T-cell (primary cell): ENCODE measurements at places on chromosomes 5 and 9. TPM values are rescaled to one million over a fixed set of nuclear protein-coding genes. Genes with fewer than 3 reads are reported as not detected.

DNA sequence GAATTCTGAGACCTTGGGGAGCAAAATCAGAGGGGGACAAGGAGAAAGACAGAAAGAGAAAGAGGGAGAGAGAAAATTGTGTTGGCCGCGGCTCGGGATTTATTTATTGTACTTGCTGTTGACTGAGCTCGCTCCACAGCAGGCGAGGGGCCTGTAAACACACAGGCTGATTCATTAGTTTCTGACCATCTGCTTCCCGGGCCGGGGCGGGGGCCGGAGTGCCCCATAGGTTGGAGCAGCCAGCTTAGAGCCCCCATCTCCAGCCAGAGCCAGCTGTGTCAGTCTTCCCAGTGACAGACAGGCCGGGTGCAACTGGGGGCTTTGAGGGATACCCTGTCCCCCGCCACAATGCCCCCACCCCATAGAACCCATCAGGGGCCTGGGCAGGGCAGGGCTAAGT lies 30.9 kb downstream of the NTNG2 start:
- H3K4me1 ChIP-seq, result no peaks in the 10 kb centered on the region
- peaks cover 21% of the 10 kb centered on the region for H3K27me3 ChIP-seq
- H3K36me3 ChIP-seq, result no peaks in the 10 kb centered on the region

DNA sequence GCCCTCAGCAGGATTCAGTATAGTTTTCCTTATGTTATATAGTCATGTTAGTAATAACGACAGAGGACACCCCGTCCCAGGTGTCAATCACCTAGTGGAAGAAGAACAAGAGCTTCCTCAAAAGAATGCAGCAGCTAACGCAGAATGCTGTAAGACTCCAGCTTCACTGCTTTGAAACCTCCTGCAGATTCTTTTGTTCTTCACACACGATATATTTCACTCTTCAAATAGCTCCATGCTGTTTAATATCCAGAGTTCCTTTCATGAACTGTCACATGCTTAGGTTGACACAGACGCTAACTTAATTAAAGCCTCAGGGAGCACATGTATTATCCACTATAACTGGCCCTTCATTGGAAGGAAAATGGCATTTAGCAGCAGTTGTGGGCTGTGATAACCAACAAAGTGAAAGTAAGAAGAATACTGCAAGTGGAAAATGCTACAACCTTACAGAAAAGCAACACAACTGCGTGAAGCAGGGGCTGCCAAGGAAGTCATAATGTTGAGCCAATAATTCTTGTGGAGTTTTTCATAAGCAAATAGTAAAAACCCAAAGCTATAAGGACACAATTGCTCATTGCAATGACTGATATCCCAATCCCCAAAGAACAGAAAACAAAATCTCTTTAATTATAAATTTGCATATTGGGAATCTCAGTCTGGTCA lies 387.5 kb downstream of the PLK2 start:
- no peaks in the 10 kb centered on the region for H3K27me3 ChIP-seq
- no peaks in the 10 kb centered on the region for H3K4me1 ChIP-seq
- H3K4me3 ChIP-seq, result no peak overlapping the region
- DNase-seq, result no peak
- H3K27ac ChIP-seq, result no peak overlapping the region

DNA sequence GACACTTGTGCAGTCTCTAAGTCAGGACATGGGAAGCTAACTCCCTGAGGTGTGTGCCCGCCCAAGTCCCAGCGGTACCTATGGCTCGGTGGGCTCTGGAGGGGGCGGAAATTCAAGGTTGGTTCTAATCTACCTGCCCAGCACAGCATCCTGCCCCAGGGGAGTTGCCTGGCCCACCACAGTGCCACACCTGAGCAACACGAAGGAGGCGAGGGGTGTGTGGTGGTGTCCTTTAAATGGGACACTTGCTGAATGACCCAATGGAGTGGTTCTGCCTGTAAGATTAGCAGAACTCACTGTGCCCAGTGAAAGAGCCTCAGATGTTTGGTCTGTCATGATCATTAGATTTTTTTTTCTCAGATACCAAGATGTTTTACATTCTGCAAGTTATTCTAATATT lies 70.7 kb upstream of the OTULINL start:
- H3K4me1 ChIP-seq, result no peaks in the 10 kb centered on the region
- no peaks in the 10 kb centered on the region for H3K27me3 ChIP-seq
- H3K27ac ChIP-seq, result no peak overlapping the region
- DNase-seq, result no peak

- DNase-seq, result no peak
- no peak overlapping the region for H3K27ac ChIP-seq
- no peaks in the 10 kb centered on the region for H3K36me3 ChIP-seq
- no peaks in the 10 kb centered on the region for H3K4me1 ChIP-seq
These were observed 98.9 kb upstream of the NTRK2 start for GRCh38 chr9:84570482-84571154.

DNA sequence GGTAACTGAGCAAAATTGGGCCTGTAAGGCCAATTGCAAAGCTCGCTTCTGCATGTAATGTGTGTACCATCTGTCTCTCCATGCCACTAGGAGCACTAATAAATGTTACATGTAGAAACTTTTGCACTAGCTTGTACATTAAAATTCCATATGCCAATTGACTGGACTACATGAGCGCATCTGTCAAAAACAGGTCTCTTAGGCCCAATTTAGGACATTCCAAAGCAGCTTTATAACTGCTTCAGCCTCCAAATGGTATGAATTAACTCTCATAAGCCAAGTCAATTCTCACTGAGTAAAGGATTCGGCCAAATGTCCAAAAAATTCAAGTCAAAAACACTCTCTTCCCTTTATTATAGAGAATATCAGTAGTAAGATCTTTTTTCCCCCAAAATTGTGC lies 23.5 kb upstream of the FOXD1 start:
- H3K27me3 ChIP-seq, result peaks cover 7% of the 10 kb centered on the region
- H3K4me1 ChIP-seq, result no peaks in the 10 kb centered on the region
- no peaks in the 10 kb centered on the region for H3K36me3 ChIP-seq
- H3K4me3 ChIP-seq, result no peak overlapping the region

DNA sequence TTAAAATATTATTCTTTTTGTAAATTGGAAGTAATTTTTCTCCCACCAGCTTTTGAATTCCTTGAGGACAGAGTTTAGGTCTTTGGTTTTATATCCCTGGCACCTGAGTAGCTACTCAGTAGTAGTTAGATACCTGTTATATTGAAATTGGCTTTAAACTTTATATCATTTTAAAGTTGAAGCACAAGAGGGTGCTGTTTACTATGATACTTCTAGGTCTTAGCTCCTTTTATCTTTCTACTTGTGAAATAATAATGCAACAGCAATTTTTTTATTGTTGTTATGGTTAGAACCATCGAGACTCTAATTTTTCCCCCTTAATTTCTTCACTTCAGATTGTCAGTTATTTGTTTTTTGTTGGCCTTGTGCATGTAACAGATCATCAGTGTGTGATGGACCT lies 46.3 kb downstream of the AP3S1 start:
- peaks cover 2% of the 10 kb centered on the region for H3K36me3 ChIP-seq
- no peak overlapping the region for H3K27ac ChIP-seq
- no peak for DNase-seq
- H3K4me3 ChIP-seq, result no peak overlapping the region

DNA sequence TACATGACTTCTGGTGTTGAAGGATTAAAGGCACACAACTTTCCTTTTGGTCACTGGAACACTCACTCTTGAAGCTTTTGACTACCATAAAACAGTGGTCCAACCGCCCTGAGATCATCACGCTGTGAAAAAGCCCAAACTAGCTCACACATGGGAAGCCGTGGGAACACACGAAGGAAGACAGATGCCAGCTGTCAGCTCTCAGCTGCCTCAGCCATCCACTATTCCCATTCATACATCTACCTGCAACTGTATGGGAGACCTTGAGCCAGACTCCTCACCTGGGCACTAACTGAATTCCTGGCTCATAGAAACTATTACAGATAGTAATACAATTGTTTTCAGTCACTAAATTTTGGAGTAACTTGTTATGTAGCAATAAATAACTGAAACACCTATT lies 246.1 kb downstream of the MSX2 start:
- H3K27me3 ChIP-seq, result peaks cover 10% of the 10 kb centered on the region
- no peaks in the 10 kb centered on the region for H3K4me1 ChIP-seq
- no peaks in the 10 kb centered on the region for H3K36me3 ChIP-seq
- H3K4me3 ChIP-seq, result no peak overlapping the region
- DNase-seq, result no peak

- H3K4me3 ChIP-seq, result peak within 1 kb of the TSS; percentile 62
- no peaks in the 10 kb centered on the region for H3K4me1 ChIP-seq
- no peak for DNase-seq
- no peaks in the 10 kb centered on the region for H3K36me3 ChIP-seq
- H3K27ac ChIP-seq, result peak within 1 kb of the TSS; percentile 67
- H3K27me3 ChIP-seq, result no peaks in the 10 kb centered on the region
These were observed at the start of gene NACC2 for GRCh38 chr9:136095070-136096058. NACC2 (minus strand) TSS chr9:136095289; CDS start chr9:136050521, 44,768 bp downstream.

GRCh38 chr5:28132151-28132550 lies 1093.8 kb upstream of the CDH9 start:
- no peaks in the 10 kb centered on the region for H3K4me1 ChIP-seq
- no peak for DNase-seq
- no peak overlapping the region for H3K4me3 ChIP-seq
- no peaks in the 10 kb centered on the region for H3K27me3 ChIP-seq
- no peaks in the 10 kb centered on the region for H3K36me3 ChIP-seq

DNA sequence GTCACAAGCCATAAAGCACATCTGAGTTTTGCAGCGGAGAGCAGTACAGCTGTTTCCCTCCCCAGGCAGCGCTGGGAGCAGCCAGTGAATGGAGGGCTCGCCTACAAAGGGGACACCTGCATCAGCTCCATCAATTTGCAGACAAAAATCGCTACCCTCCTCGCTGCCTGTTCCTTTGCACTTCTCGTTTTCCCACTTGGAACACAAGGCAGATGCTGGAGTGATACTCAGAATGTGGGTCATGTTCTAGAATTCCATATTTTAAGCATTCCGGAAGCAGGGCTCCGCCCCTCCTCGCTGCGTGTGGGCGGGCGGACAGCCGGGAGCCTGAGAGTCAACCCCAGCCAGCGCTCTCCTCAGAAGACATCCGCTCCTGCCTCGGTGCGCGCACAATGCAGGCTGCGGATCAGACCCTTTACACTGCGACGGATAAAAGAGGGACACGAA lies 92.1 kb downstream of the LMNB1 start:
- H3K4me3 ChIP-seq, result peak overlapping the region; percentile 64
- no peaks in the 10 kb centered on the region for H3K27me3 ChIP-seq
- H3K4me1 ChIP-seq, result peaks cover 8% of the 10 kb centered on the region
- H3K27ac ChIP-seq, result no peak overlapping the region
- no peaks in the 10 kb centered on the region for H3K36me3 ChIP-seq

DNA sequence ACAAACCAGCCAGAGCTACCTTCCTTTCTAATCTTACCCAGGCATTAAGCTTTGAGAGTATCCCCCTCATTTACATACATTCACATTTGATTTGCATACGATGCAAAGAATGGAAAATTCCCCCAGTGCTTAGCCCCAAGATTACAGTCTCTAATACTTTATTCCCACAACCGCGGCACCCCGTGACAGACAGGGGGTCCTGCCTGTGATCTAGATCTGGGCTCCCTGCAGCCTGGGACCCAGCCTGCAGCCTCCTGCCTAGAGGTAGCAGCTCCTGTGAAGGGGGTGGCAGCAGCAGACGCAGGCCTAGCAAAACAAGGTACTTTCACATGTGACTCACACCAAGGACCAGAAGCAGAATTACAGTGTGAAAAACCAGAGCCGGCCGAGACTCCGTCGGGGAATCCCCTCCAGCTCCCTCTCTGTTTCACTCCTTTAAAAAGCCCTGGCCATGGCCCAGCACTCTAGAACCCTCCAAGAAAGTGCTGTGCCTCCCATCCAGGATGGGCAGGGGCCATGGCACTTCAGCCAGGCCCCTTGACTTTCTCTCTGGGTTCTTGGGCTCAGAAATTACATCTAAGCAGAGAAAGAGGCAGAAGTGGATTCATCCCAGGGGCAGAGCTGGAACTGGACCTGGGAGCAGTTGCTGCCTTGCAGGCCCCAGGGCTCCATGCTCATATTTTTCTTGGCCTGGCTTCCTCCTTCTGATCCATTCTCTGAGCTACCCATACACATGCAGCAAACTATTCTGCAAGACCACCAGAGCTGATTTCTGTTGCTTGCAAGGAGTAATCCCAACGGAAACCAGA lies 14.0 kb upstream of the TCF7 start:
- H3K27ac ChIP-seq, result peak overlapping the region; percentile 96
- H3K36me3 ChIP-seq, result no peaks in the 10 kb centered on the region
- no peaks in the 10 kb centered on the region for H3K27me3 ChIP-seq
- peaks cover 77% of the 10 kb centered on the region for H3K4me1 ChIP-seq

DNA sequence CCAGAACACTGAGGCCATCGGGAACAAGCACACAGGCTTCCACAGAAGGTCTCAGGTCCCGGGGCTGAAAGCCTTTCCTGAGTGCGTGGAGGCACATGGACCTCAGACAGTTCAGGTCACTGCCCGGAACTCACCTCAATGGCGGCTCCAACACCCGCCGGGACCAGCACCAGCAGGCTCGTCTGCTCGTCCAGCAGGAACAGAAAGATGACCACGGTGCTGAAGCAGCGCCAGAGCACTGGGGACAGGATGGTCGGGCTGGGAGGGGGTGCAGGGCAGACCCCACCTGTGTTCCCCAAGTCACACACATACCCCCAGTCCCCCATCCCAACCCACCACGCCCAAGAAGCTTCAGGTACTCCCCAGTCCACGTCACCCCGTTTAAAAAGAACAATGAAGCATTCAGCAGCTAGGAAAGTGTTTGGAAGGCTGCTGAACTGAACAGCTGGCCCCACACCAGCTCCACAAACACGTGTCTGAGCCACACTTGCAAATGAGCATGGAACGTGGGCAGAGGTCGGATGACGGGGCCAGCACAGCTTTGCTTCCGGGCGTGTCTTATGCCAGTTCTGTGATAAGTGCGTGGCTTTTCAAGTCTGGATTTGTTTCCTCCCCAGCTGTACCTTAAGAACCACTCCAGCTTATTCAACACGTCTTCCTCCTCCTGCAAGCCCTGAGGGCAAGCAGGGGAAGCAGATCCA lies 14.6 kb downstream of the CLPTM1L start:
- no peaks in the 10 kb centered on the region for H3K27me3 ChIP-seq
- H3K27ac ChIP-seq, result no peak overlapping the region
- H3K4me1 ChIP-seq, result no peaks in the 10 kb centered on the region
- DNase-seq, result no peak
- H3K4me3 ChIP-seq, result no peak overlapping the region

- H3K4me3 ChIP-seq, result no peak overlapping the region
- H3K27me3 ChIP-seq, result peaks cover 3% of the 10 kb centered on the region
- no peaks in the 10 kb centered on the region for H3K36me3 ChIP-seq
- no peak for DNase-seq
- H3K27ac ChIP-seq, result no peak overlapping the region
- peaks cover 5% of the 10 kb centered on the region for H3K4me1 ChIP-seq
These were observed 166.8 kb downstream of the MELK start for GRCh38 chr9:36739373-36740116.

Gene HNRNPH1
- total RNA-seq, result 1,278 TPM

Gene SHOC1
- total RNA-seq, result not detected

Gene IFNB1
- total RNA-seq, result not detected

Gene TMC1
- total RNA-seq, result not detected

Gene MARCOL
- not detected for total RNA-seq

Gene SLCO6A1
- total RNA-seq, result not detected

Gene NEUROG1
- total RNA-seq, result not detected

Gene NOL8
- 51.4 TPM for total RNA-seq

Gene BRD9
- total RNA-seq, result 127 TPM

Gene IGFBPL1
- not detected for total RNA-seq

Gene SLIT3
- total RNA-seq, result 0.13 TPM
